ENCODE measurements at places on chromosomes 12 and 14. TPM values are rescaled to one million over a fixed set of nuclear protein-coding genes. Genes with fewer than 3 reads are reported as not detected.

VWF gene
- total RNA-seq: 480 TPM

PRR4 gene
- 1.4 TPM for total RNA-seq

ESR2 gene
- total RNA-seq: 0.23 TPM

BEST3 gene
- total RNA-seq: 0.09 TPM

LRTM2 gene
- total RNA-seq: not detected

TCL1B gene
- not detected for total RNA-seq

IFNG-AS1 gene
- total RNA-seq: 0.92 TPM

SMARCD1 gene
- total RNA-seq: 13.3 TPM

FBLN5 gene
- total RNA-seq: 47.9 TPM

TMEM52B gene
- not detected for total RNA-seq

KRT72 gene
- not detected for total RNA-seq

ATL1 gene
- 0.78 TPM for total RNA-seq

GRIN2B gene
- 0.07 TPM for total RNA-seq

REP15 gene
- total RNA-seq: 10.6 TPM

CLBA1 gene
- total RNA-seq: 2.6 TPM

RNASE7 gene
- not detected for total RNA-seq

OSGEP gene
- total RNA-seq: 21.3 TPM

AMN gene
- total RNA-seq: not detected
